ENCODE measurements at places on chromosomes 11 and 22. TPM values are rescaled to one million over a fixed set of nuclear protein-coding genes. Genes with fewer than 3 reads are reported as not detected.

The FAT3 gene
- 0.17 TPM for total RNA-seq

The APOL5 gene
- total RNA-seq: not detected

The FGF4 gene
- not detected for total RNA-seq

The NXPE1 gene
- not detected for total RNA-seq

The KBTBD3 gene
- total RNA-seq: 5.5 TPM

The ARHGAP20 gene
- 13.8 TPM for total RNA-seq

The SCGB1A1 gene
- not detected for total RNA-seq

The KCTD21 gene
- total RNA-seq: 16.9 TPM

Measured in smooth muscle cell of trachea (primary cell).